Activated T-helper 17 cell treated with anti-CD3 and anti-CD28 coated beads, Interleukin-2, amount 50 U/mL, for 72 hours (primary cell): ENCODE measurements at places on chromosomes 7 and 10. TPM values are rescaled to one million over a fixed set of nuclear protein-coding genes. Genes with fewer than 3 reads are reported as not detected.

GRCh38 chr10:127013211-127013656, 108.0 kb downstream of the DOCK1 start:
- ATAC-seq = no peak

ACBD7 gene
- 3.1 TPM for total RNA-seq

ARF5 gene
- total RNA-seq = 87.6 TPM

GRCh38 chr7:33873518-33873917, 31.8 kb upstream of the BMPER start:
- ATAC-seq = no peak
